Gastrocnemius medialis (tissue), 4 donors: ENCODE measurements at places on chromosomes 16 and 17. TPM values are rescaled to one million over a fixed set of nuclear protein-coding genes. Genes with fewer than 3 reads are reported as not detected.
A peak's percentile ranks its signal among the peaks of the same experiment; 100 is the strongest.

The CEP295NL gene
- total RNA-seq, result not detected

The SYT17 gene
- total RNA-seq, result 0.87 TPM

DNA sequence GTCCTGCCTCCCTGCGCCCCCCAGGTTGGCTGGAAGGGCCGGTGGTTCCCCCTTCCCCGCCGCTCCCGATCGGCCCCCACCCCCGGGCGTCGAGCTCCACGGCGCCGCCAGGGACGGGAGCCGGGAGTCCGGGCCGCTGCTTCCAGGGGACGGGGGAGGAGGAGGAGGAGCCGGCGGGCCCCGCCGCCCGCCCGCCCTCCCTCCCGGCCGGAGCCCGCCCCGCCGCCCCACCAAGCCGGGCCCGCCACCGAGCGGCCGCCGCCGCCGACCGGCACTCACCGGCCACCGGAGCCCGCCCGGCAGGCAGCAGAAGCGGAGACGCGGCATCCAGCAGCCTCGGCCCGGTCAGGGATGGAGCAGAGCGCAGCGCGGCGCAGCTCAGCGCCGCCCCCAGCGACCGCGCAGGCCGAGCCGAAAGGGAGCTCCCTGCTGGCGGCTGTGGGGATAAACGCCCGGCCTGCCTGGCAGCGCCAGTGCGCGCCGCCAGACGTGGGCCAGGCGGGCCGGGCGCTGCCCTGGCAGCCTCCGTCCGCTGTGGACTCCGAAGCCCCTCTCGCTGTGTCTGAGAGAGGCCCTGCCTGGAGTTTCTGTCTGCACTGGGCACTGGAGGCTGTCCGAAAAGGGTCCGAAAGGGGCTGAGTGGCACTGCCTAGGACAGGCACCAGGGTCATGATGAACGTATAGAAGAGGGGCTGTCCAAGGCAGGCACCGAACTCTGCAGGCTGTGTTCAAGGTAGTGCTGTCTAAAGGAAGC lies at the start of gene MYO18A:
TSS of gene MYO18A (minus strand) at position 365 of the 754 bp plus-strand sequence. CDS start 13,458 bp downstream, outside the sequence.
- H3K27me3 ChIP-seq, result no peaks in the 10 kb centered on the region
- H3K36me3 ChIP-seq, result no peaks in the 10 kb centered on the region
- H3K4me1 ChIP-seq, result peaks cover 26% of the 10 kb centered on the region
- peak within 1 kb of the TSS; percentile 88 for H3K27ac ChIP-seq
- peak within 1 kb of the TSS; percentile 62 for H3K4me3 ChIP-seq

The PDF gene
- total RNA-seq, result 14.0 TPM

- no peak for DNase-seq
- no peaks in the 10 kb centered on the region for H3K27me3 ChIP-seq
- no peaks in the 10 kb centered on the region for H3K36me3 ChIP-seq
These were observed 107.7 kb downstream of the SEC14L1 start for GRCh38 chr17:77248216-77249114.

The ADAD2 gene
- not detected for total RNA-seq

GRCh38 chr17:66480243-66480642 lies 177.8 kb downstream of the PRKCA start:
- DNase-seq, result no peak
- H3K36me3 ChIP-seq, result no peaks in the 10 kb centered on the region
- H3K27me3 ChIP-seq, result no peaks in the 10 kb centered on the region

The C1QTNF8 gene
- total RNA-seq, result not detected

- peaks cover 9% of the 10 kb centered on the region for H3K4me1 ChIP-seq
- no peak for DNase-seq
- H3K4me3 ChIP-seq, result no peak overlapping the region
- H3K27me3 ChIP-seq, result no peaks in the 10 kb centered on the region
- no peaks in the 10 kb centered on the region for H3K36me3 ChIP-seq
- H3K27ac ChIP-seq, result no peak overlapping the region
These were observed 35.0 kb downstream of the BCL7C start for GRCh38 chr16:30858829-30859423.

DNA sequence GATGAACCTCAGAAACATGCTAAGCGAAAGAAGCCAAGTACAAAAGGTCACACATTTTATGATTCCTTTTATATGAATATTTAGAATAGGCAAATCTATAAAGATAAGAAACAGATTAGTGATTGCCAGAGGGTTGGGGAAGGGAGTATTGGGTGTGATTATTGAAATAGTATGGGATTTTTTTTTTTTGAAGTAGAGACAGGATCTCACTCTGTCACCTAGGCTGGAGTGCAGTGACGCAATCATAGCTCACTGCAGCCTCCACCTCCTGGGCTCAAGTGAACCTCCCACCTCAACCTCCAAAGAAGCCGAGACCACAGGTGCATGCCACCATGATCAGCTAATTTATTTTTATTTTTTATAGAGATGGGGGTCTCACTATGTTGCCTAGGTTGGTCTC lies 35.7 kb downstream of the MEOX1 start:
- H3K27me3 ChIP-seq, result peaks cover 3% of the 10 kb centered on the region
- no peak for DNase-seq
- H3K36me3 ChIP-seq, result no peaks in the 10 kb centered on the region
- H3K4me3 ChIP-seq, result no peak overlapping the region
- no peak overlapping the region for H3K27ac ChIP-seq
- H3K4me1 ChIP-seq, result no peaks in the 10 kb centered on the region

- no peak for DNase-seq
- H3K27ac ChIP-seq, result peak overlapping the region; percentile 44
- no peaks in the 10 kb centered on the region for H3K27me3 ChIP-seq
- H3K4me3 ChIP-seq, result no peak overlapping the region
These were observed 80.4 kb downstream of the COX10 start for GRCh38 chr17:14149751-14150150.

The CENPX gene
- 53.3 TPM for total RNA-seq

GRCh38 chr17:27810211-27810901 lies 10.0 kb upstream of the NOS2 start:
- H3K4me3 ChIP-seq, result no peak overlapping the region
- H3K27me3 ChIP-seq, result no peaks in the 10 kb centered on the region
- DNase-seq, result no peak
- H3K36me3 ChIP-seq, result no peaks in the 10 kb centered on the region

DNA sequence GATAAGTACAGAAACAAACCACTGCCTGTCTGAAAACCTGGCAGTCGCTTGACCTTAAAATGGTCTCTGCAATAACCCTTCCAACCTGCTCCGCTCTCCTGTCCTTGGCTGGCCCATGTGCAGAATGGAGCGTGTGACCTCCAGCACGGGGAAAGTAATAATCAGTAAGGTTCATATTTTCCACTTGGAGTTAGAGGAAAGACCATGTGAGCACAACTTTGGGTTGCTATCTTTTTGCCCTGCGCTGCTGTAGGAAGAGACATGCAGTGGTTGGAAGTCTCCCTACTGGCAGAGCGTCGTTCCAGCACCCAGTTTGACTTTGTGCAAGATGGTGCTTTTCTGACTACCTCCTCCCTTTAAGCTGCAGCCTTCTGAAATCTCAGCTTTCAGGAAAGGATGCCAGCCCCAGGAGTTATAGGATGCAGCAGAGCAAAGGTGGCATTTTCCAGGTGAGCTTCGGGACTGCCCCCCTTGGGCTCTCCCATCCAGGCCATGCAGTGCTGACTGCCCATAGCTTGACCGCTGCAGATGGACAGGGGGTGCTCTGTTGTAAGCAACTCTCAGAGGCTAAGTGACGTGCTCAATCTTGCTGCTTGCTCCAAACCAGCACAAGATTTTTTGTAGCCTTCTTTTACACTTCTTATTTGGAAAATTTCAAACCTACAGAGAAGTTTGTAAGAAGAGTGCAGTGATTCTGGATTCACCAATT lies 110.7 kb upstream of the NOL11 start:
- DNase-seq, result no peak
- H3K4me3 ChIP-seq, result no peak overlapping the region
- H3K4me1 ChIP-seq, result peaks cover 19% of the 10 kb centered on the region
- no peaks in the 10 kb centered on the region for H3K36me3 ChIP-seq

The KRTAP2-3 gene
- not detected for total RNA-seq

The SNAI3 gene
- 1.5 TPM for total RNA-seq

The TM4SF5 gene
- total RNA-seq, result 0.64 TPM

The CRISPLD2 gene
- 26.1 TPM for total RNA-seq

The KRT27 gene
- total RNA-seq, result not detected
